ENCODE measurements at places on chromosomes 3 and 15.

DNA sequence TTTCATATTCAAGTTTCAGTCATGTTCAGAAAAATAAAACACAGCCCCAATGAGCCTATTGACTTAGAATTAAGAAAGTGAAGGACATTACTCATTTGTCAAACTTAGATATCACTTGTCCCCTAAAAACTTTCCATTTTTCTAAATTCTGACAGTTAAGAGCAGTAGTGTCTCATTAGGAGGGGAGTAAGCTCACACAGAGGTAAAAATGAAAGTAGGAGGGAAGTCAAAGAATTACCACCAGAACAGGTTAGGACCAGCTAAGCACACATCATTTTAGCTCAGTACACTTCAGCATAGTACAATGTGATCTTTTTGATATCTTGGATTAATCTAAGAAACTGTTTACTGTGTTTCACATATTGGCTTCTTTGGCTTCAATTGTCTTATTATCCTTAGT, 64.3 kb downstream of the OSTN start:
- DNase-seq: no peak

DNA sequence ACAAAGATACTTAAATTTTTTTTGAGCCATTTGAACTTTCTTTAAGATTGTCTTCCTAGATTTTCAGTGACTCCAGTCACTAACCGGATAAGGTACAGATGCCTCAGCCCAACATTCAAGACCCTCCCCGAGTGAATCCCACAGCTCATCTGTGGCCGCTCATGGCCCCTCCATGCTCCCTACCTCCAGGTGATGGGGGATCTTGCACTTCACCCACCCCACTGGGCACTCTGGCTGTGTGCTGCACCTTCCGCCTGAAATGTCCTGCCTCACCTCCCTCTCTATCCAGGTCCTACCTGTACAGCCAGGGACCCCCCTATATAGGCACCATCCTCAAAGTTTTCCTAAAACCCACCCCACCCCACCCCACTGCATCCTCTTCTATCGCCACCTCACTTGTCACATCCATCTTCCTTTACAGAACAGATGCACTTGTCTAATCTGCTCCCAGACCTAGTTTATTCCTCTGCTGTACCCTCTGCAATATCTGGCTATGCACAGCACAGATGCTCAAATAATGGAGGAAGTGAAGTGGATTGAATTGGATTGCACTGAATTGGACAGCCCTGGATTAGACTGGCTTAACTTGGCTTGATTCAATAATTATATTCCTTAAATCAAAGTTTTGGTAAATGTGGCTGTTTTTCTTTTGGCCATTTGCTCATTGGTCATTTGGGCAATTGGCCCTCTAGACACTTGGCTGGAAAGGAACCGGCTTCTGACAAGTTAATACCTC, 24.5 kb downstream of the NTRK3 start:
- DNase-seq: no peak

DNA sequence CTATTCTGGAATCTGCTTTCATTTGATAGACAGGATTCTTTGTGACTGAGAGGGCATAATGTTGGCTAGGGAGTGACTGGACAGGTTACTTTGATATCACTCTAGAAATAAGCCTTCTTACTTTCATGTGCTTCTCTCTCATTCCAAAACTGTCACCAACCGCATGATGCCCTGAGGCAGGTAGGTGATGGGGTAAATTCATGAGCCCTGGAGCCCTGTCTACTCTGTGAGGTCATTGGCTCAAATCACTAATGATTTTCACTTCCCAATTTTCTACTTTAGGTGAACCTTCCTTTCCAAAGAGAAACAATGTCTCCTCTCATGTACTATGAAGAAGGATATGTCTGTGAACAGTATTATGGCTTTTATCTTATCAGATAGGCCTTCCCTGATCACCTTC, 596.7 kb downstream of the TUSC7 start:
- no peak for DNase-seq

- DNase-seq: no peak
Observed at GRCh38 chr3:143480344-143480743, 360.8 kb downstream of the CHST2 start.

- DNase-seq: no peak
Observed at GRCh38 chr15:37204692-37205091, 104.3 kb upstream of the MEIS2 start.

DNA sequence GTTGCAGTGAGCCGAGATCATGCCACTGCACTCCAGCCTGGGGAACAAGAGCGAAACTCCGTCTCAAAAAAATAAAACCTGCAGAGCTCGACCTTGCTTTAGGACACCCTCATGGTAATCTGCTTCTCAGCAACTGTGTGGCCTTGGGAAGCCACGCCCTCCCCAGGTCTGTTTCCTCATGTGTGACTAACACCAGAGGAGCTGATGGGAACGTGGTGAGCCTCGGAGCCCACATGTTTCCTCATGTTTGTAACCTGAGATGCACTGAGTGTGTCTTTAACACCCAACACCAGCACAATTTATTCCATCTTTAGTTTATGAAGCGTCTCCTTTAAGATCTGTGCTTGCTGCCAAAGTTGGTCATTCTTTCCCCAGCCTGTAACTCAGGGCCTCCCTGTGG, 142.8 kb downstream of the OCA2 start:
- no peak for DNase-seq

Data from stimulated activated CD4-positive, alpha-beta T cell treated with anti-CD3 and anti-CD28 coated beads, Interleukin-4, amount 100 ng/mL, for 48 hours (primary cell).